ENCODE measurements at places on chromosomes 12 and 14.

DNA sequence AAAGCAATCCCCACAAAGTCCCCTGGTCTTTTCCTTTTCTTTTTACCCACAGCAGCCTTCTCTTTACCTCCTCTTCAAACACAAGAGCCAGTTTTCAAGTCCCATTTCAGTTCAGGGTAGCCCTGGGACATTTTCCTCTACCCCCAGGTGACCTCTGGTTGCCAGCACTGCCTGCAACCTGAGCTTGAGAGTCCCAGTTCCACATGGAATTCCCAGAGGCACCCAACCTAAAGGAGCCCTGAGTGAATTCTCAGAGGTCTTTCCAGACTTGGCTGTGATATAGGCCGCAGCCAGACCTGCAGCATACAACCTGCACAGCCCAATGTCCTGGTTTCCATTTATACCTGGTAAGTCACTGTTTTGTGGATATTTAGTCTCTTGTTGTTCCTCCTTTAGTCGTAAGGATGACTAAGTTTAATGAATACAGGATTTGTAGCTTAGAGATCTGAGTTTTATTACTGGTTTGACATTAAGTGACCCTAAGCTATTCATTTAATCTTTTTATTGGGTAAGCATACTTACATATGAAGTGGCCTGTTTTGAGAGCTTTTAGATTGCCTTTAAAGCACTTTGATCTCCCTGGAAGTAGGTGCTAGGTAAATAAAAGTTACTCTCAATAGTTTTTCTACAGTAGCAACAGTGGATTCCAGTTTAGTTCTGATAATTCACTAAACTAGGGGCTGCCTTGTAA, 159.8 kb downstream of the TGFB3 start:
- no peak for DNase-seq

- DNase-seq = no peak
Measured at GRCh38 chr12:101750152-101750551, 10.9 kb upstream of the SYCP3 start.

- no peak for DNase-seq
Measured at GRCh38 chr12:19382563-19382962, 56.7 kb upstream of the AEBP2 start.

DNA sequence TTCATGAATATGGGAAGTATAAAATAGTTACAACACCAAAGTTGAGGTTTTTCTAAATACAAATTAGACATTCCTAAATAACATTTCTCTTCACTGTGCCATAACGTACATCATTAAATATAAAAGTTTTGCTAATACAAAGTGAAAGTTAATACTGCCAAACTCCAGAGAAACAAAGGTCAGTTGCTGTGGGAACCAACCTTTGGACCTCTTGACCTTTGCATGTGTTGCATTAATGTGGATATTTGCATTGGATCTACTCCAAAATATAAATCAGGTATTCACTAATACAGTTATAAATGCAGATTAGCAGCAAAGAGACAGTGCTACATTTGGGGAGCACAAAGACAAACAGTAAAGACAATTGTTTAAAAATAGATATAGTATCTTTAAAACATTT, 366.0 kb upstream of the USP15 start:
- no peak for DNase-seq

- no peak for DNase-seq
Measured at GRCh38 chr12:27578689-27579372, 54.8 kb downstream of the PPFIBP1 start.

DNA sequence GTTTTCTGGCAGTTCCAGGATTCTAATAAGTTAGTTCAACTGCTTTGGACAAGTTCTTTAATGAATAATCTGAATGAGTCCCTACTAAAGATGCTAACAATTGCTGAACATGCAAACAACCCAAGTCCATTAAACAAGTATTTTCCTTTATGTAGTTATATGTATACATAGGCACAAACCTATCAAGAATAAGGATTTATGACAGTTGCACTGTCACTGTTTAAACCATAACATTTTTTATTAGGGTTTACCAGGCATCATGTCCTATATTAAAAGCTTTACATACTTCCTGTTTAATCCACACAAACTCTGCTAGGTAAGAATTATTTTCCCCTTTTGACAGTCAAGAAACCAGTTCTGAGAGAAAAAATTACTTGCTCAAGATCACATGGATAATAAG, 31.9 kb upstream of the COCH start:
- DNase-seq = no peak

- no peak for DNase-seq
Measured at GRCh38 chr12:131060011-131060703, 106.5 kb downstream of the ADGRD1 start.

- peak; percentile 50 for DNase-seq
Measured at GRCh38 chr12:108772247-108772646, 40.9 kb upstream of the CORO1C start.

Measured in GM18507 (cell line).